ENCODE measurements at places on chromosomes 13 and 19.

DNA sequence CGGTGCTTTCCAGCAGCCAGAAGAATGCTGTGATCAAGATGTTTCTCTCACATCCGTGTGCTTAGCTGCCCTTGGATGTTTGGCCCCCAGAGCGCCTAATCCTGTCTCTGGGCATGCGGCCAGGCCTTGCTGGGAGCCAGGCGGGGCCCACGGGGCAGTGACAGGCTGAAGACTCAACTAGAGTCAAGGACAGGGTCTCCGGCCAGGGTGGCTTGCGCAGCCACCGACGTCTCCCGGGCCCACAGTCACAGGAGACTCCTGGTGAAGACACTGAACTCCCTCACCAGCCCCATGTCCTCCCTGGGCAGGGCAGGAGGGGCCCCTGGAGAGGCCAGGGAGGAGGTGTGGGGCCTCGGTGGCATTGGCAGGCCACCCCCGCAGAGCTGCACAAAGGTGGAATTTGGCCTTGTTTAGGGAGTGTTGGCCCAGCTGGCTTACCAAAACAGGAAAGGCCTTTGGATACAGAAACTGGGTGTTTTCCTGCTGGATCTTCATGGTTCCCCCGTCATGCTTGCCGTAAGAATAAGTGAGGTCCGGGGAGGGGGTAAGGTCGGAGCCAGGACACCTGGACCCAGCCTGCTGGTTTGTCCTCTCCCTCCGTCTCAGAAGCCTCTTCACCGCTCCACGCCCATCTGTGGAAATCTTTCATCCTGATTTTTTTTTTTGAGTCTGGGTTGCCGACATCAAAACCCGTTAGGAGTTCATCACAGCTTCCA, 10.0 kb upstream of the NDUFS7 start:
- no peak for DNase-seq

DNA sequence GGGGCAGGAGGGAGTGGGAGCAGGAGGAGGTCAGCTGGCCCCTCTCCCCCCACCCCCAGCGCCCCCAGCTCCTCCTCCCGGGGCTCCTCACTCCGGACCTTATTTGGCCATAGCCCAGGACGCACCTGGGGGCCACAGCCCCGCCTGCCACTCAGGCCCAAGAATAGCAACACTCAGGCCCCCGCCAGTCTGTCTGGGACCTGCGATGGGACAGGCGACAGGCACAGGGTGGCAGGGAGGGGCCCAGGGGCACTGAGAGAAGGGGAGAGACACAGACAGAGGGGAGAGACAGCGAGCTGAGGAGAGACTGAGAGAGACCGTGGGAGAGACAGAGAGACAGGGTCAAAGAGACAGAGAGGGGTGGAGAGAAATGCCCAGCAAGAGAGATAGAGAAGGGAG, 10.2 kb downstream of the JOSD2 start:
- no peak for DNase-seq

GRCh38 chr19:2887391-2887914, 13.3 kb upstream of the ZNF57 start:
- peak; percentile 87 for DNase-seq

DNA sequence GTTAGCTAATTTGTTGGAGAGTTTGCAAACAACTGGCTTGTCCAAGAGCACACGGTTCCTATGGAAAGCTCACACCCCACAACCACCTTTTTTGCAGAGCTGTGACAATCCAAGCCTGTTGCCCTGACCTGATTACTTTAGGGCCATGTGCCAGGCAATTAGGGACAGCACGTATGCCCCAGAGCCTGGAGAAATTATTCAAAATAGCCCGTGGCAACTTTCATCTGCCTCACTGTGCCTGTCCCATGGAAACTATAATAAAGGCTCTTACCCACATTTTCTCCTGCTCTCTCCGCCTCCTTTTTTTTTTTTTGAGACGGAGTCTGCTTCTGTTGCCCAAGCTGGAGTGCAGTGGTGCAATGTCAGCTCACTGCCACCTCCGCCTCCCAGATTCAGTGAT, 18.6 kb upstream of the FBN3 start:
- DNase-seq: no peak

- no peak for DNase-seq
These were observed 126.1 kb upstream of the MCF2L start for GRCh38 chr13:112842931-112843391.

GRCh38 chr19:12064590-12065538, at the start of gene ZNF844:
ZNF844 (plus strand) TSS chr19:12064731; CDS start chr19:12064874, 143 bp downstream.
- peak; percentile 81 for DNase-seq

DNA sequence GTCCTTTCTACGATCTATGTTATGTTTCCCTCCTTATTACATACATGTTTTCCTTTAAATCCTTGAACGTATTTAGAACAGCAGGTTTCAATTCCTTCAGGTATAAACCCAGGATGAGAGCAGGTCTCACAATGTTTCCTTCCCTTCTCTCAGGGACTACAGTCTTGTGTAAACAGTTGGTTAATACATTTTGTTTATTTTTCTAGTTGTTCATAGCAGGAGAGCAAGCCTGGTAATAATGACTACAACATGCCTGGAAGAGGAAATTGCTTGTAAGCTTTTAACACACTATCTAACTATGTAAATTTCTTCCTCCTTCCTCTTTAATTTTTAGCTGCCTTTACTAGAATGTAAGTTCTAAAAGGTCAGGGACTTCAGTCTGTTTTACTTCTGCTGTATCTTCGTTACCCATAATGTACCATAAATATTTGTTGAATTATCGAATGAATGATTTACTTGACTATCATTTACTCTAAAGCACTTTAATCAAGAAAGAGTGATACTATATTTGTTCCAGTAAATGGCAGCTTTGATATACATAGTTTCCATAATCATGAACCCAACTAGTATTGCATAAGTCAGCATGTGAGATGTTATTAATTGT, 28.9 kb upstream of the TNFRSF19 start:
- no peak for DNase-seq

DNA sequence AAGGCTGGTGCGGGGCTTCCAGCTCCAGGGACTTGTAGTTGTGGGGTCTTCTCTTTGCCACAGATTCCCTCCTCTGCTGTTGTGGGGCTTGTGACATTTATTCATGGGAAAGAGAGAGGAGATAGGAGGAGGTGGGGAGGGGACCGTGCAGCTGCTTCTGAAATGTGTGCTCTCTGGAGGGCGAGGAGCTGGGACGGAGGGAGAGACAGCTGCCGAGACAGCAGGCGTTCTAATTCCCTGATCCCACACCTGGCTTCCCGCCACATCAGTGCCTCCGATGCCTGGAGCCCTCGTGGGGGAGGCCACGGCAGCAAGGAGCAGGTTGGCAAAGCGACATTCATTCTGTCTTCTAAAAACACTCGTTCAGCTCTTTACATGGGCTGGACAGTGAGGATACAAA, 164.4 kb downstream of the USP12 start:
- DNase-seq: peak; percentile 90

DNA sequence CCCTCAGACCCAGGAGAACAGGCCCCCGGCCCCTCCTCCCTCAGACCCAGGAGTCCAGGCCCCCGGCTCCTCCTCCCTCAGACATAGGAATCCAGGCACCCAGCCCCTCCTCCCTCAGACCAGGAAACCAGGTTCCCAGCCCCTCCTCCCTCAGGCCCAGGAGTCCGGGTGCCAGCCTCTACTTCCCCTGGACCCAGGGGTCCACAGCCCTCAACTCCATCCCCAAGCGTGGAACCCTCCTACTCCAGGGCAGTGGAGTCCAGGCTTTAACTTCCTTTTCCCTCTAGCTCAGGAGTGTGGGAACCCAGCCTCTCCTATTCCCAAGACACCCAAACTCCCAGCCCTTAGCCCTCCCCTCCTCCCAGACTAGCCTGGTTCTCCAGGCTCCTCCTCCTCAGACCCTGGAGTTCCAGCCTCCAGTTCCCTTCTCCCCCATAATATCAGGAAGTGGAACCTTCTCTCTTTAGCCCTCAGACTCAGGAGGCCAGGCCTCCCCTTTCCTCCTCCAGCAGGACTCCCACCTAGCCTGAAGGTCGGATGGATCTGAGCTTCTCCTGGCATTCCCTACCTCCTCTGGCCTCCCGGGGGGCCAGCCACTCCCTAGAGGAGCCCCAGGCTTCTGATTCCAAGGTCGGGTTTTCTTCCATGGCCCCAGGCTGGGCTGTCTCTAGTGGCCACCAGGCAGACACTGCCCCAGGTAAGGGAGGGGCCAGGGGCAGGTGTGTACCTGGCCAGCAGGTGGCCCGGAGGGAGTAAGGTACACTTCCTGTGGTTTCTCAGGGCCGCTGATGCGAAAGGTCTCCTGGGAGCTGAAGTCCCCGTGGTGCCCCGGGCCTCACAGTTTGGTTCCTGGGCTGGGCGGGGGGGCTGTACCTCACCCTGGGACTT, at the start of gene TMC4:
TMC4 (minus strand) TSS at position 690 of the 888 bp plus-strand sequence; CDS start at position 647, 43 bp downstream.
- DNase-seq: no peak

GRCh38 chr19:47741544-47742140, 3.7 kb upstream of the NOP53 start:
- no peak for DNase-seq

DNA sequence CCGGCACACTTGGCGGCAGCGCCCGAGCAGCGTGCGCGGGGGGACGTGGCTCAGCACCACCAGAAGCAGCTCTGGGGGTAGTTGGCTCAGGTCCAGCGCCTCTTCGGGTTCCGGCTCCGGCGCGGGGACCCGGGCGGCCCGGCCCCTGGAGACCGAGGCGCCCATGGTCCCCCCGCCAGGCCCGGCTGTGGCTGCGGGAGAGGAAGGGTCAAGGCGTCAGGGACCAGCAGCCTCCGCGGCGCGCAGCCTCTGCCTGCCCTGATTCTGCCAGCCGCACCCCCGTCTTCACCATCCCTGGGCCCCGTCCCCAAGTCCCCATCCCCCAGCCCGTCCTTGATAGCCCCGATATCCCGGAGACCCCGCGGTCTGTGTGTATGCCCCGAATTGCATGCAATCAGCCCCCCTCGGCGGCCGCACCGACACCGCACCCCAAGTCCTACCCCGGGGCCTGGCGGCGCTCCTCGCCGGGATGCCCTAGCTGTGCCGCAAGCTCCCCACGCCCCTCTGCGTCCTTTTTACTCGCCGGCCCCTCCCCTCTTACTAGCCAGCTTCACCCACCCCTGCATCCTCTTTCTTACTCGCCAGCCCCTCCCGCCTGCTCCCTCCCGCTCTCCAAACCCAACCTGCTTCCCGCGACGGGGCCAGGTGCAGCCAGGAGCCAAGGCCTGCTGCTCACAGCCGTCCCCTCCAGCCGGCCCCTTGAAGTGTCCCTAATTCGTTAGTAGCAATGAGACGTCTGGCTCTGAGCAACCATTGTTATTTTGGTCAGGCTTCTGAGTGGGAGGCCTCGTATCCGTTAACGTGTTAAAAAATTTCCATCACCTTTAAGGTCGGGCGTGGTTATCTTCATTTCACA, at the start of gene FBXO27:
FBXO27 (minus strand) TSS at position 487 of the 856 bp plus-strand sequence; CDS start at position 165, 322 bp downstream.
- DNase-seq: no peak

- DNase-seq: no peak
These were observed 152.5 kb upstream of the SOX1 start for GRCh38 chr13:111914241-111915103.

DNA sequence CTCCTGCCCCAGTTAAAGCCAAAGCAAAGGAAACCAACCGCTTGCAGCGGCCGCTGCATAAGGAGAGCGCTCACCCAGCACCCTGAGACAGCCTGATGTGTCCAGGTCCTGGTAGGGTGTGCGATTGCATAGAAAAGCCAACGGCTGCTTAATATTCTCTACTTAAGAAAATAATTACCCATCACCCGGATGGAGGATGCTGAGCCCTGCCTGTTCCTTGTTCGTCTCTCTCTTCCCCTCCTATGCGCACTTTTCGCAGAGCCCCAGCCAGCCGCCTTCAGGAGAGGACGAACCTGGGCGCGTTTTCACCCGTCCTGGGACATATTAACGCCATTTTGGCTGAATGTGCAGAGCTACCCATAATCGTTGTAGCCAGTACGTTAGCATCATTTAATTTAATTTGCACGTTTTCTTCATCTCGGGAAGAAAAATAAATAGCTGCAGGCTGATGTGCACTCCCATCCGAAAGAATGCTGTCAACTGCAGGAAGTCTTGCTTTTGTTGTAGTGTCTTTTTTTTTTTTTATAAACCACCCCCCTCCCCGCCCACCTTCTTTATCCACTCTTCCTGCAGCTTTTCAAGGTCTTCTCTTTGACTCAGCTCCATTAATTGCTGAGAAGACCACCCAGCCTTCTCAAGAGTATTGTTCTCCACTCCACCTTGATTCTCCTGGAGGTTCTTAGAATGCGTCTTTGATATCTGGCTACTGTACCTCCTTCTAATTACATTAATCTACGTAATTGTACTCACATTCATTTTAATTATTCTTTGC, 214.5 kb downstream of the TEX29 start:
- DNase-seq: no peak

DNA sequence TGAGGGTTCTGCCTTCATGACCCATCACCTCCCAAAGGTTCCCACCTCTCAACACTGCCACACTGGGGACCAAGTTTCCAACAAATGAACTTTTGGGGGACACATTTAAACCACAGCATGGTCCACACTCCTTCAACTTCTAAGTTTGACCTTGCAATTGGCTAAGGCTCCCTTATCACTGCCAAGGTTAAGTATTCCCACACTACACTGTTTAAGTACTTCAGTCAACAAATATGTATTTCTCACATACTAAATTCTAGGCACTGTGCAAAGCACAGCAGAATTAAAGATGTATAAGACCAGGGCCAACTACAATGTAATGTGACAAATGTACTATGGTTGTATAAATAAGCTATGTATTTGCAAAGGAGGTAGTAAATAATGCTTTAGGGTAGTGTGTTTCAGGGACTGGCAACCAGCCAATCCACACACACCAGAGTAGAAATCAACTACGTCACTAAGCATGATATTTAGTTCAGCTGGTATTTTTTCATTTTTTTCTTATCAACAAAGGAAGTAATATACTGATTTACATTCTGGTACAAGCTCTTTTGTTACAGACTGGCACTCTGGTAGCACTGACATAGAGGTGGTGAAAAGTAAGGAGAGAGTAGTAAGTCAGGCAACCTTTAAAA, 12.2 kb downstream of the NUFIP1 start:
- no peak for DNase-seq

GRCh38 chr13:80006940-80007339, 334.0 kb downstream of the SPRY2 start:
- DNase-seq: no peak

- DNase-seq: no peak
These were observed 7.3 kb downstream of the ELOF1 start for GRCh38 chr19:11551603-11552235.

- DNase-seq: no peak
These were observed 48.4 kb downstream of the ZNRF4 start for GRCh38 chr19:5503598-5503997.

- no peak for DNase-seq
These were observed 5.4 kb downstream of the DIAPH3 start for GRCh38 chr13:60158321-60158801.

- no peak for DNase-seq
These were observed 51.7 kb downstream of the RXFP2 start for GRCh38 chr13:31790992-31791391.

All from NCI-H1092 treated with DMSO at 0.1 percent for 48 hours (cell line).